ENCODE measurements at places on chromosomes 3 and 15.
A peak's percentile ranks its signal among the peaks of the same experiment; 100 is the strongest.

DNA sequence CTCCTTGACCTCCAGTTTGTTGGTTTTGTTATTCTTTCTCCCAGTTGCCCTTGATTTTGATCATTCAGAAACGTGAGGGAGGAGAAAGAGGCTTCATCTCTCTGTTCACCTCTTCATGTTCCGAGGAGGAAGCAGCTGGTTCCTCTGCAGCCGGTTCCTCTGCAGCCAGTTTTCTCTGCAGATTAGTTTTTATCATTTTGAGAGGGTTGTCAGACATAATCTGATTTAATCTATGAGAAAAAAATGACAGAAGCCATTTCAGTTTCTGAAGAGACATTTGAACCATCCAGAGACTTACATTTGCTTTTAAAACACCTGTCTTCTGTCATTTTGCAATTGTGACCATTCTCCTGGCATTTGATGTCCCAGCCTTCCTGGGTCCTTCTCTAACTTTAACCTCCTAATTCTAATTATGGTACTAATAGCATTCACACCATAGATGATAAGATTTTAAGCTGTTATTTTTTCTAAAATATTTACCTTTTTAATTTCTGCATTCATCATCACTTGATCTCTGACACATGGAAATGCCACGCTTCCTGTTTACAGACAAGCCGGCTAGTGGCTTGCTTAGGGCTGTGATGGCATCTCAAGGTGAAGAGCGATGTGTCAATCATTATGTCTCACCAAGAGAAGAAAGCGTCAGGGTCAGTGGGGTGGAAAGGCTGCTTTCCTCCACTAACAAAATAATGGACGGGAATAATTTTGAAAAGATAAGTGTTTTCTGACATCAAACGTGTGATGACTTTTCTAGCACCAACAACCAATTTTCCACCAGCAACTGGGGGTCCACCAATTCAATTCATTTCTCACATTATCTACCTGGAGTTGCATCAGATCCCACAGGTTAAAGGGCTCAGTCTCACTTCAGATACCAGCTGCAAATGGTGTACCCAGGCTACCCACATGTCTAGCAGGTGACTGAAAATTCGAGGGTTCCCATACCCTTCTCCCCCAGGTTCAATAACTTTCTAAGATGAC is 76.4 kb downstream of the CHRNA7 start:
- no peaks in the 10 kb centered on the region for H3K27me3 ChIP-seq
- no peak overlapping the region for H3K27ac ChIP-seq
- DNase-seq: no peak
- no peaks in the 10 kb centered on the region for H3K36me3 ChIP-seq

DNA sequence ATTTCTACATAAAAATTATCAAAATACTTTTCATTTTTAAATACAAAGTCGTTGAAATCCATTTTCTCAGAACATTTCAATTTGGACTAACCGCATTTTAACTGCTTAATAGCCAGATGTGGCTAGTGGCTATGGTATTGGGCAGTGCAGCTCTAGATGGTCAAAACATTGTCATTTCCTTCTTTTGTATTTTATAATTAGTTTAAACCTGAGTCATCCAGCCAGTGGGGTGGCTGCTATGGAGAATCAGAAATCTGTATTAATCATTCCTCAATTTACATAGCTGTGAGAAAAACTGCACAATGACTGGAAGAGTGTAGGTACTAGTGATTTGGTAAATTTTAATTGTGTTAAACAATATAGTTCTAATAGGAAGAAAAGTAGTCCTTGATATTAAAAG is 245.3 kb downstream of the PDZRN3 start:
- no peak overlapping the region for H3K4me3 ChIP-seq
- 0 out of 2 replicates have a peak, but pooled peaks cover 4% of the 10 kb centered on the region for H3K36me3 ChIP-seq
- DNase-seq: no peak
- no peaks in the 10 kb centered on the region for H3K4me1 ChIP-seq
- H3K27ac ChIP-seq: no peak overlapping the region

DNA sequence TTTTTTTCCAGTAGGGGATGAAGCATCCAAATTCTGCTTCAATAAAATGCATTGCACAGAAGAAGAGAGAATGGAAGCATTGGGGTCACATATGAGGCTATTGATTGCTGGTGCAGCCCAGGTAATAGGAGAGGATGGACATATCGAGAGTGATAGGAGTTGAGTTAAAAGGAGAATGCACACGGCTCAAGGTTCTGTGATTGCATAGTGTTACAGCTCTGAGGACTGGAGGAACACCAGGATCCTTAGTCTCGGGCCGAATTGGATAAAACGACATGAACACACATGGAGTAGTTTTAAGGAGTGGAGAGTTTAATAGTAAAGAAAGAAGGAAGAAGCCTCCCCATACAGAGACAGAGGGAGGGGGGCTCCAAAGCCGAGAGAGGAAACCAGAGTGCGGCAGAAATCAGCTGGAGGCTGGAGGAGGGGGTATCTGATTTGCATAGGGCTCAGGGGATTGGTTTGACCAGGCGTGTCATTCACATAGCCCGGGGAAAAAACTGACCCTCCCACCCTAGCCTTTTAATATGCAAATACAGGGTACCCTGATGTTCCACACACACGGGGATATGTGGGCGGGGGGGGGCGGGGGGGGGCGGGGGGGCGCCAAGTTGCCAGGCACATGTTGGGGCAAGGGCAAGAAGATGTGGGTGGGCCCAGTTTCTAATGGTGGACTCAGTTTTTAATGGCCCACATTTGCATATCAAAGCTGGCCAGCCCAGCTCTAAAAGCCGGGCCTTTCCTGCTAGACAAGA is 156.9 kb downstream of the AGBL1 start:
- DNase-seq: peak; percentile 86
- H3K4me3 ChIP-seq: peak overlapping the region; percentile 35
- H3K27me3 ChIP-seq: no peaks in the 10 kb centered on the region
- peak overlapping the region; percentile 40 for H3K27ac ChIP-seq
- no peaks in the 10 kb centered on the region for H3K36me3 ChIP-seq

GRCh38 chr3:9721015-9721699 is 10.4 kb upstream of the BRPF1 start:
- H3K27ac ChIP-seq: no peak overlapping the region
- no peaks in the 10 kb centered on the region for H3K4me1 ChIP-seq
- no peaks in the 10 kb centered on the region for H3K27me3 ChIP-seq
- no peaks in the 10 kb centered on the region for H3K36me3 ChIP-seq
- no peak for DNase-seq

GRCh38 chr3:144129536-144130214 is 158.1 kb downstream of the DIPK2A start:
- no peak overlapping the region for H3K27ac ChIP-seq
- H3K36me3 ChIP-seq: no peaks in the 10 kb centered on the region
- no peaks in the 10 kb centered on the region for H3K4me1 ChIP-seq
- no peak for DNase-seq
- no peaks in the 10 kb centered on the region for H3K27me3 ChIP-seq
- H3K4me3 ChIP-seq: no peak overlapping the region

DNA sequence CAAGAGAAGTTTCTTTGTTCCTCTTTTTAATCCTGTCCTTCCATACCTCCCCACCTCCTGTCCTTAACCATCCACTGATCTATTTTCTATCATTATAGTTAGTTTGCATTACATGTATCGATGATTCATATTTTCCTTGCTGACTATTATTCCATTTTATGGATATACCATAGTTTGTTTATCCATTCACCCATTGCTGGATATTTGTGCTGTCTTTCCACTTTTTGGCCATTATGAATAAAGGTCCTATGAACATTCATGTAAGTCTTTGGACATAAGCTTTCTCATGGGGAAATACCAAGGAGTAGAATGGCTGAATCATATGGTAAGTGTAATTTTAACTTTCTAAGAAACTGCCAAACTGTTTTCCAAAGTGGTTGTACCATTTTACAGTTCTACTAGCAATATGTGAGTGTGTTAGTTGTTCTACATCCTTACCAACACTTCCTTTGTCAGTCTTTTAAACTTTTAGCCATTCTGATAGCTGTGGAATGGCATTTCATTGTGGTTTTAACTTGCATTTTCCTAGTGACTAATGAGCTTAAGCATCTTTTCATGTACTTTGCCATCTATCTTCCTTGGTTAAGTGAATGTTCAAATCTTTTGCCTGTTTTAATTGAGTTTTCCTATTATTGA is 11.7 kb downstream of the ATP6V1A start:
- H3K36me3 ChIP-seq: no peaks in the 10 kb centered on the region
- H3K27ac ChIP-seq: no peak overlapping the region
- DNase-seq: no peak
- H3K4me3 ChIP-seq: no peak overlapping the region
- H3K27me3 ChIP-seq: no peaks in the 10 kb centered on the region

Data from GM23338 (cell line).